ENCODE measurements at places on chromosomes 6 and 20.

DNA sequence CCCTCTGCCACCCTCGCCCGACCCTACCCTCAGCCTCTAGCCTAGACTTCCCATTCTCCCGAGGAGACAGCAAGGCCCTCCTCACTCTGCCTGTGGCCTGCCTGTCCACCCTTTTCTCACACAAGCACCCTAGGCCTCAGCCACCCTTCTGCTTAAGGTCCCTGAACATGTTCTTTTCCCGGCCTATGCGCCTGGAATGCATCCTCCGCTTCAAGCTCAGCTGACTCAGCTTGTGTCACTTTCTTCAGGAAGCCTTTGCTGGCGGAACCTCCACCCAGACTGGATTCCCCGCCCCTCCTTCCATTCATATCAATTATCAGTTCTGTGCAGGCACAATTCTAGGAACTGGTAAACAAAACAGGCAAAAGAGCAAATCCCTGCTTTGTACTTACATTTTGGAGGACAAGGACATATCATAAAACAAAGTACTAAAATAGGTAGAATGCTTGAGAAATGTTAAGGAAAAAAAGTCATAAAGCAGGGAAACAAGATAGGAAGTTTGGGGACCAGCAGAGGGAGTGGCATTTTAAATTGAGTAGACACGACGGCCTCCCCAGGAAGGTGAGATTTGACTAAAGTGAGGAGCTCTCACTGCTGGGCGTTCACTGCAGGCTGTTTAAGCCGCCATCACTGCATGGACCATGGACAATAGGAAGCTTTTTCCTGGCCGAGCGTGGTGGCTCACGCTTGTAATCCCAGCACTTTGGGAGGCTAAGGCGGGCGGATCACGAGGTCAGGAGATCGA, 17.9 kb upstream of the SNHG17 start:
- DNase-seq, result no peak

DNA sequence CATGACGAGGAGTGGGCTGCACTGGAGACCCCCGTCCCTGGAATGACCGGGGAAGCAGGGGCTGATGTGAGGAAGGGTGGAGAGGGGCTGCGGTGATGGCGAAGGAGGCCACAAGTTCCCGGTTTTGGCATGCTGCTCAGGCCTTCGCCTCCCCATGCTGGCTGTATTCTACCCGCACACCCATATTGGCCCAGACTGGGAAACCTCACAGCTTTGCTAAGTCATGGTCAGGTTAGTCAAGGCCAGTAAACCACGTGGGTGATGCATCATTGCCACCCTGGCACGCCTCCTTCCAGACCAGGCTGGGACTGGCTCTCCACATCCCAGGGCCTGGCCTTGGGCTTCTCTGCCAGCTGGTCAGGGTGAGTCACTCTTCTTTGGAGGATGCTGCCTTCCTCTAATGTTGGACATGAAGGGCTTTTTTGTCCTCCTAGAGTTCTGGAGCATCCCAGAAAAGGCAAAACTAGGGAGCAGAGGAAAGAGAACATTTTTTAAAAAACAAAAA, 53.8 kb downstream of the PCNA start:
- peak; percentile 89 for DNase-seq

DNA sequence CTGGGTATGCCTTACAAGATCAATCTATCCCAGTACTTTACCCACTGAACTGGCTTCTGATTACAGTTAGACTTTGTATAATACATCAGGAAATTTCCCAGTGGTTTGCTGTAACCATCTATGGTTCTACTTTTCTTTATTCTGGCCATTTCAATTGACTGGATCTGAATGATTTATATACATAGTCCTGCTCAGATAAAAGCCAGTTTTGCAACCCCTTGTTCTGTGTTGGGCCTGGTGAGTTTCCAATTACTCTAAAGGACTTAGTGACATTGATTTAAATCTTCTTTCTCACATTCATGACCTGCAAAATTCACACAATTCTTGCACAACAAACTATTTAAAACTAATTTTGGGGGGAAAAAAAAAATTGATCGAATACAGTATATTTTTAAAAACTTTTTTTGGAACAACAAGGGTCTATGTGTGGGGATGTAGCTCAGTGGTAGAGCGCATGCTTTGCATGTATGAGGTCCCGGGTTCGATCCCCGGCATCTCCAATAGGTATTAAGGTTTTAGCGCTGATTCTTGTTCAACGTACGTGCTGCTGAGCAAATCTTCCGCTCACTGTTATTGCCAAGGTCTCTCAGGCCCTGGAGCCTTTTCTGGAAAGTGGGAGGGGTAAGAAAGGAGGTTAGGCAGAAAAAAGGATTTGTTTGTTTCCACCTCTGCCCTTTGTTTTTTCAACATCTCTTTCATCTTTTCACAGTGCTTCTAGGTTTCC, 117.5 kb downstream of the GPX5 start:
- DNase-seq, result no peak

DNA sequence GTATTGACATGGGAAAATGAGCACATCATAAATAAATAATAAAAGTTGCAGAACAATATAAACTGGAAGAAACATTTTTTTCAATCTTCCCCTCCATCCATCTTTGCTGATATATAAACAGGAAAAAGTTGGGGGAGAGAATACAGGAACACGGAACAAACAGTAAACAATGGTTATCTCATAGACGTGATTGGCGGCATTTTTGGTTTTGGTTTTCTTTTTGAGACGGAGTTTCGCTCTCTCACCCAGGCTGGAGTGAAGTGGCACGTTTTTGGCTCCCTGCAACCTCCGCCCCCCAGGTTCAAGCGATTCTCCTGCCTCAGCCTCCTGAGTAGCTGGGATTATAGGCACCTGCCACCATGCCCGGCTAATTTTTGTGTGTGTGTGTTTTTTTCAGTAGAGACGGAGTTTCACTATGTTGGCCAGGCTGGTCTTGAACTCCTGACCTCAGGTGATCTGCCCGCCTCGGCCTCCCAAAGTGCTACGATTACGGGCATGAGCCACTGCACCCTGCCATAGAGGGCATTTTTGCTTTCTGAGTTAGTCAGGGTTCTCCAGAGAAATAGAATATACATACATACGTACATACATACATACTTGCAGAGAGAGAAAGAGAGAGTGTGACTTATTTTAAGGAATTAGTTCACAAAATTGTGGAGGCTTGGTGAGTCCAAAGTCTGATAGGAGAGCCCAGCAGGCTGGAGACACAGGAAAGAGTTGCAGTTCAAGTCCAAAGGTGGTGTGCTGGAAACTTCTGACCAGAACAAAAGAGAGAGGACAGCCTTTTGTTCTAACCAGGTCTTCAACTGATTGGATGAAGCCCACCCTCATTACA, 22.6 kb downstream of the GNL1 start:
- no peak for DNase-seq

DNA sequence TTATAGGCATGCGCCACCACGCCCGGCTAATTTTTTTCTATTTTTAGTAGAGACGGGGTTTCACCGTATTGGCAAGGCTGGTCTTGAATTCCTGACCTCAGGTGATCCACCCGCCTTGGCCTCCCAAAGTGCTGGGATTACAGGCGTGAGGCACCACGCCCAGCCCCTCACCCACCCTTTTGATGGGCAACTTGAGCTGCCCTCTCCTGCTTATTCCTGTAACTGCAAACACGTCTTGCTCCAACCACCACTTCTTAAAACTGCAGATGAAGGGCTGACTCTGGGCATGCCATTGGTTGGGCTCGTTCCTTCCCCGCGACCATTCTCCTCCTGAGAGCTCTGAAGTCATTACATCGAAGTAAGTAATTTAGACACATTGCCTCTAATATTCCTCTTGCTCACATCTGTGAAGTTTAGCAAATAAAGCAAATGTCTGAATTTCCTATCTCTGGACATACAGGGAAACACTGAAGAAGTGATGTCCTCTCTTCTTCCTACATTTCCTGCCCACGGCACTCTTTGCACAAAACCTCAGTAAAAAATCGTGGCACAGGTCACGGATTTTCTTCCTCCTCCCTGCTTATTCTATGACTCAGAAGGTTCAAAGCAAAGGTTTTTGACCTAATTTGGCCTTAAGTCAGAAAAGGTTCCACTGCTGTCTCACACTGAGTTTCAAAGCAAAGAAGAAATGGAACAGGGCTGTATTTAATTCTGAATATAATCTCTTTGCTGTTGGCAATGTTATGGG, 117.5 kb downstream of the GMPR start:
- DNase-seq, result no peak

DNA sequence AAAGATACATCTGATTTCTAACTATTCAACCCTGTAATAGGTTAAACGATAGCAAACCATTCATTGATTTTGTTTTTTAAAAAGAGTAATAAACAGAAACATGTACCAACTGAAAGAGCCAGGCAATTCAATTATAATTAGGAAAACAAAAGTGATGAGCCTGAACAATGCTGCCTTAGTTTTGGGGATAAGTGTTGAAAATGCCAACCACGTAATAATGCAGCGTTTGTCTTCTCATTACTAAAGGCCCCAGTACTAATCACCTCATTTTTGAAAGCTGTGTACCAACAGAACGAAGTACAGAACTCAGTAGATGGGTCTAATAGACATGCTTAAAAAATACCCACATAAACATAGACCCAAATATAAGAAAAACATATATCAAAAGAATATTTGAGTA, 663.6 kb upstream of the CHD6 start:
- DNase-seq, result no peak

DNA sequence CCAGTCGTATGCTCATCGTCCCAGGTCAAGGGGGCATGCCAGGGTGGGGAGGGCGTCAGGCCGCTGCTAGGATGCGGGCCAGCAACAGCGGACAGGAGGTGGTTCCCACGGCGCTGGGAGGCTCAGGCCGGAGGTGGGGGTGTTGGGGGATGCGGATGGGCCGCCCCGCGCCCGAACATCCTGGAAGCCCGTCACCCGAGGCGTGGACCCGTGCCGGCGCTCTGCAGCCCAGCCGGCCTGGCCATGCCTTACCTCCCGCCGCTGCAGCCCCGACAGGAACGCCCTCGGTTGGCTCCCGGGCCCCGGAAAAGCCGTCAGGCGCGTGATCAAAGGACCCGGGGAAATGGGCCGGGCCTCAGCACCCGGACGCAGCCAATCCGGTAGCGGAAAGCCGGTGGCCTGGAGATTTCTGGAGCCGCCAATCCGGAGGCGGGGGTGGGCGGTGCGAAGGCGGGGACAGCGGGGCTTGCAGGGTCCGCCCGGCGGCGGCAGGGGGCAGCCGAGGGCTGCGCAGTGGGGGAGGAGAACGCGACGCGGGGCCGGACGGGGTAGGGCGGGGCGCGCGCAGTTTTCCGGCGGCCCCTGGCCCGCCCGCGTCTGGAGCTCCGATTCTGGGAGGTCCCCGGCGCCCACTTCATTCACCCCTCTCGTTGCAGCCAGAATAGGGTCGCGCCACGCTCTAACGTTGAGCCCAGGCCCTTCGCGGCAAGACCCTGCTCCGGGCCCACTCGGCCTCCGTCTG, at the start of gene SMIM29:
Gene SMIM29 (minus strand): TSS at position 280 of the 742 bp plus-strand sequence. CDS start 1,215 bp downstream, outside the sequence.
- peak; percentile 98 for DNase-seq

DNA sequence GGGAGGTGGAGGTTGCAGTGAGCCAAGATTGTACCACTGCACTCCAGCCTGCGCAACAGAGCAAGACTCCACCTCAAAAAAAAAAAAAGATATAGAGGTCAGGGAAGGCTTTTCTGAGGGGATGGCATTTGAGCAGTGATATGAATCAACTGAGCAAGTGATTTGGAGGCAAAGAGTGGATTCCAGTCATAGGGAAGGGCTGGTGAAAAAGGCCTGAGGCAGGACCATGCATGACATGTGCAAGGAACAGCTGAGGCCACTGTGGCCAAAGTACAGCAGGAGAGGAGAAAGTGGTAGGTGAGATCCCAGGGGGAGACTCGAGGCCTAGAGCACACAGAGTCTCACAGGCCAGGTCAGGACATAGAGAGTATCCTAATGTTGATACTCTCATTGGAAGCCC, 20.1 kb upstream of the PTPRT start:
- DNase-seq, result no peak

- no peak for DNase-seq
Observed at GRCh38 chr6:14822012-14822553, 423.8 kb upstream of the JARID2 start.

- no peak for DNase-seq
Observed at GRCh38 chr6:35900448-35900847, 20.4 kb downstream of the SRPK1 start.

DNA sequence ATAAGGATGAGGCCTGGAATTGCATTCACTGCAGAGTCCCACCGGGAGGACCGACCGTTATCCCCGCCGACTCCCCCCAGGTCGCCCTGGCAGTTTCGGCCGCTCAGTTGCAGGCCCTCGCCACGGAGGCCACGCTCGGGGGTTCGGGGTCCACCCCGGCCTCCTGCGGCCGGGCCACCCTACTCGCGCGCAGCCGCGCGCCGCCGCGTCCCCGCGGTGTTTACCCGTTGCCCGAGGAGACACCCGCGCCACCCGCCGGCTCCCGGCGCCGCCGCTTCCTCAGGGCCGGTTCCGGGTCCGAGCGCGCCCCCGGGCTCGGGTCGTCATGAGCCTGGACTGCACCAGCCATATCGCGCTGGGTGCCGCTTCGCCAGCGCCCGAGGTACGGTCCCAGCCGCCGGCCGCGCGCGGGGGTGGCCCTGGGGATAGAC, at the start of gene CCDC170:
Gene CCDC170 (plus strand): TSS at position 214 of the 431 bp plus-strand sequence. CDS start 112 bp downstream, at position 326.
- DNase-seq, result peak; percentile 75

DNA sequence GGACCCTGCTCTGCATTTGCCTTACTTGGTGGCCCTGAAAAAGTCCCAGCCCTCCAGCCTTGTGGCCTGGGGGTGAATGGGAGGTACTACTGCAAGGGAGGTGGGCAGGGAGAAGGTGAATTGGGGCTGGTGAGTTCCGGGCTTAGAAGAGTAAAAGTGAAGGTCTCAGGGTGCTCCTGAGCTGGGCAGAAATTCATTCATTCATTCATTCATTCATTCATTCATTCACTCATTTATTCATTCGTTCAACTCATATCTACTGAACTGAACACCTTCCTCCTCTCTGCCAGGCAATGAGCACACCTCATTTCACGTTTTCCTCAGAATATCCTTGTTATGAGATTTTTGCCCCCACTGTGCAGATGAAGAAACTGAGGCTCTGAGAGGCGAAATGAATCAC, 6.7 kb upstream of the DLGAP4 start:
- DNase-seq, result no peak

DNA sequence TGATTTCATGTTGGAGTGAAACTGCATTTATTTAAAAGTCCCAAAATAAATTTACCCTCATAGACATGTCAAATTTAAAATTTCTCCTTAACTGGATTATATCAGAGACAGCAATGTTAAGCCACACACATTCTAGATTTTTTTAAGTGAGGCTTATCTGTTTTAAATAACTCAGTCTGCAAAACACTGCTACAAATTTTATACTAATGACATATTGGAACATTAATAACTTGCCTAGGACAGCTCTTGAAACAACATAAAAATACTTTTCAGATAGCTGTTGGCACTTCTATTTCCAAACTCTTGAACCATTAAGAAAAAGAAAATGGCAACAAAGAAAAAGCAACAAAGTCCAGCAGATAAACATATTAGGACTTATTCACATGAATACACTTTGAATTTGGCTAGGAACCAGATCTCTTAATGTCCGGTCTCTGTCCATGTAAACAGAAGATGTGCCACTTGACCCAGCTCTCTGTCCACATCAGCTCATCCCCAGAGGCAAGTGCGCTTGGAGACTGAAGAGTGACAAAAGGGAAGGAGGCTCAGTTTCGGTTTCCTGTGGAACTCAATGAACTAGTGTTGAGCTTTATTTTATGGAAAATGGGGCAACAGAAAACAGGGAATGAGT, 219.3 kb upstream of the THBS2 start:
- no peak for DNase-seq

- peak; percentile 72 for DNase-seq
Observed at GRCh38 chr20:49534255-49534712, 33.7 kb downstream of the PTGIS start.

GRCh38 chr20:59690976-59691375, 86.6 kb downstream of the PHACTR3 start:
- DNase-seq, result no peak

GRCh38 chr6:111024681-111025080, 42.8 kb downstream of the RPF2 start:
- DNase-seq, result no peak

GRCh38 chr20:58888103-58888502, 35.6 kb downstream of the GNAS start:
- DNase-seq, result no peak

- DNase-seq, result no peak
Observed at GRCh38 chr6:87826424-87826823, 124.4 kb upstream of the AKIRIN2 start.

Data from coronary artery (tissue), 2 donors.